GM18507 (cell line): ENCODE measurements at places on chromosomes 1 and 21.

GRCh38 chr1:51648180-51649109, 31.6 kb downstream of the OSBPL9 start:
- no peak for DNase-seq

DNA sequence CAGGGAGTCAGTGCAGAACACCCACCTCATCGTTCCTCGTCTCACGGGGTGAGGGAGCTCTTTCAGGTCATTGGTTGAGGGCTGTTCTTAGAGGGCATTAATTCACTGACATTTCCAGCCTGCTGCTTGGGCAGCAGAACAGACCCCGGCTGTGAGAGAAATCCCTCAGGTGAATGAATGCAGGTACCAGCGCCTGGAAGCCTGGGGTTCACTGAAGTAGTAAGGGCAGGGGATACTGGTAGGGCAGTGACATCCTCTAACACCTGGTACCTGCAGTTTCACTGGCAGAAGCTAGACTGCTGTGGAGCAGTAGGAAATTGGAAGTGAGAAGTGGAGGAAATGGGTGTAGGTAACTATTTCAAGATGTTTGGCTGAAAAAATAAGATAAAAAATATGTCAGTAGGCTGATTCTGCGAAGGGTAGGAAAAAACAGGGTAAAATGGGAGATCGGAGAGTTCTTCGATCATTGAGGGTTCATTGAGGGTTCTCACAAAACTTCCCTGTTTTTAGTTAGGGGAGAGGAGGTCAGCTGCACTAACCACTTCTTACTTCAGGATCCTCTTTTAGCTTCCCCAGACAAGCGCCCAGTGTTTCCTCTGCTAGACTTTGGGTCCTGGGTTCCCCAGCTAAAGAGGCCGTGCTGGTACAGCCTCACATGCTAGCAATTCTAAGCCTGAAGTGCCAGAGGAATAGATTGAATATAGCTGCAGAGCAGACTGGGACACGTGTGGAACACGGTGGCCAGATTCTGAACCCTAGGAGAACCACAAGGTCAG, 55.2 kb downstream of the RNF220 start:
- no peak for DNase-seq

DNA sequence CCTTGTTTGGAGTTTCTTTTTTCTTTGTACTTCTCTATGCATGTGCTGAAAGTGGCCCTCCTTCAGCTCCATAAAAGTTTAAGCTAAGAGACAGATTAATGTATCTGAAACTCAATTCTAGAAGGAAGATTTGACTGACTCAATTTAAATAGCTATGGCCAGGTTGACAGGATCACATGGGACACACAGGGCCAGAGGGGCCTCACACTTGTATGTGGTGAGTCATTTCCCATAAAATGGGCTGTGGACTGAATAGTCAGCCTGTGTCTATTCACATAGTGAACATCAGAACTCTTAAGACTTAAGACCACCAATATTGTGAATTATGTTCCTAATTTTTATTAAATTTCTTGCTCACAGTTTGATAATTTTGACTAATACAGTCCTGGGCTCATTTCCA, 45.7 kb upstream of the DEPDC1 start:
- no peak for DNase-seq

DNA sequence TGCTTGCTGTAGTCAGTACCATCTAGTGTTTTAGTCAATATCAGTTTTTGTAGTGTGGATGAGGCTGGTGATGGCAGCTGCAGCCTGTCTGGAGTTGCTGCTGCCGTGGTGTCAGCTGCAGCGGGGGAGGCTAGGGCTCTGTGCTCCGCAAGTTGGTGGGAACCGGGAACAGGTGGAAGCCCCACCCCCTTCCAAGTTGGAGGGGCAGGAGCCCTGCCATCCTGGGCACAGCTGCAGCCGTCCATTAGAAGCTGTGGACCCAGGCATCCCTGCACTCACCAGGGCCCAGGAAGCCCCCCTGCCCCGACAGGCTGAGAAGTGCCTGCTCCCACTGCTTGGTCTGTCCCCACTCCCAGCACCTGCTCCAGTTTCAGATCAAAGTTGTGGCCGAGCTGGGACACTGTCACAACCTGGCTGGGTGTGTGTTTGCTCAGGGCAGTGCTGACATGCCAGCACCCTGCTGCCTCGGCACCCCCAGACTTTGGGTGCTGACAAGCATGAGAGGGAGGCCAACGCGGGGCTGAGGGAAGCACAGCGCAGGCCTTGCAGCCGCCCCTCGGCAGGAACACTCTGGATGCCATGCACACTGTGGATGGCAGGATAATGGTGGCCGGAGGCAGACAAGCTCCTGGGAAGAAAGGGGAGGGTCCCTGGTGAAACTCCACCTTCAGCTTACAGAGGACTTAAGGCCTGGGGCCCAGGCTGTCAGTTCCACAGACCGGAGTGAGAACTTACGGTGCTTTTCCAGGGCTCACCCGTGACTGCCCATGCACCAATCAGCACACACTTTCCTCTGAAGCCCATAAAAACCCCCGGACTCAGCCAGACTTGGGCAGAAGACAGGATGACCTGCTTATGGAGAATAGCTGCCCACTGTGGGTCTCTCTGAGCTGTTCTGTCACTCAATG, 86.9 kb downstream of the ADARB1 start:
- DNase-seq: no peak

- DNase-seq: no peak
Observed at GRCh38 chr1:224873434-224874369, 55.8 kb upstream of the DNAH14 start.

DNA sequence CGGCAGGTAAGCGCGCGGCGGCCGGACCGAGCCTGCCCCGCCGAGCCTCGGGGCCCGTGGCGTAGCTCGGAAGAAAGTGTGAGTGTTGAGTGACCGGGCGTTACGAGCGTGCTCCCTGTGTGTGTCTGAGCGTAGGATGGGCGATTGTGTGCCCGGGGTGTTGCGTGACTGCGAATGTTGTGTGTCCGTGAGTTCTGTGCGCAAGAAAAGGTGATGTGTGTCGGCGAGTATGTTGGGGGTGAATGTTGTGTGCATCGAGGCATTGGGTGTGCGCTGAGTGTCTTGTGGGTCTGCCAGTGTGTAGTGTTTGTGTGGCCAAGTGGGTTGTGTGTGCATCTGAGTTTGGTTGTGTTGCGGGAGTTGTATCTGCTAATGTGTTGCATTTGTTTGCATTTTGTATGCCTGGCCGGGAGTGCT, 398 bp downstream of the PTPRU start:
- DNase-seq: no peak

GRCh38 chr1:174191349-174191862, 32.1 kb downstream of the RABGAP1L start:
- no peak for DNase-seq

DNA sequence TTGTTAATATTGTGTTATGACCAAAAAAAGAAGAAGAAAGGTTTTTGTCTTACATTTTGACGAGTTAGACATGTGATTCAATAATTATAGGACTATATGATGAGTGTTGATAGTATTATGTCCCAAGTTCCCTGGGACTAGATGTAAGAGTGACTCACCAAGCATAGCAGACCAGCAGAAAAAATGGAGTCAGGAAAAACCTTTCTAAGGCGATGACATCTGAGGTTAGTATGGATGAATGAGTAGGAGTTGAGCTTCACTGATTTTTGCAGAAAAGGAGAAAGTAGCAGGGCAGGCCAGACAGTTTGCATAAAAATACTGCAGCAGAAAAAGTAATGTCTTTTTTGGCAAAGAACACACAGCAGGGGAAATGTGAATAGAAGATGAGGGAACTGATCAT, 1041.3 kb upstream of the ADGRL4 start:
- DNase-seq: no peak

GRCh38 chr1:215083383-215083961, 935 bp downstream of the KCNK2 start:
- DNase-seq: no peak

DNA sequence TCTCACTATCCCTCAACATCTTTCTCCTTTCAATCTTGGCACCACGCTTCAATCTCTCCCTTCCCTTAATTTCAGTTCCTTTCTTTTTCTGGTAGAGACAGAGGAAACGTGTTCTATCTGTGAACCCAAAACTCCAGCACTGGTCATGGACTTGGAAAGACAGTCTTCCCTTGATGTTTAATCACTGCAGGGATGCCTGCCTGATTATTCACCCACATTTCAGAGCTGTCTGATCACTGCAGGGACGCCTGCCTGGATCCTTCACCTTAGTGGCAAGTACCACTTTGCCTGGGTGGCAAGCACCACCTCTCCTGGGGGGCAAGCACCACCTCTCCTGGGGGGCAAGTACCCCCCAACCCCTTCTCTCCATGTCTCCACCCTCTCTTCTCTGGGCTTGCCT, 27.8 kb downstream of the SELL start:
- no peak for DNase-seq

DNA sequence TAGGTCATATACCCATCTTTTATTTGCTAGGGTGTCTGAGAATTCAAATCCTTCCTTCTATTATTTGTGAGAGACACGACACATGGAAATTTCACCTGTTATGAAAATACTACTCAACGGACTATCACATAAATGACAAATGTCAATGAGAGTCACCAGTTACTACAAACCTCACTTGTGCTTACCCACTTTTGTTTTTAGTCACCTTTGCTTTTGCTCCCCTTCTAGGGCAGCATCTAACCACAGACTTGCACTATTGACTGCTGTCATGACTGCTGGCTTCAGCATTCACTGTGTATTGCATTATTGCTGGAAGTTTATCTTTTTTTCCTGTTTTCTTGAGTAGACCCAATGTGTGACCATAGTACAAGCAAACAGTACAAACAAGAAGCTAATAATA, 1048.0 kb downstream of the PLA2G4A start:
- DNase-seq: no peak

DNA sequence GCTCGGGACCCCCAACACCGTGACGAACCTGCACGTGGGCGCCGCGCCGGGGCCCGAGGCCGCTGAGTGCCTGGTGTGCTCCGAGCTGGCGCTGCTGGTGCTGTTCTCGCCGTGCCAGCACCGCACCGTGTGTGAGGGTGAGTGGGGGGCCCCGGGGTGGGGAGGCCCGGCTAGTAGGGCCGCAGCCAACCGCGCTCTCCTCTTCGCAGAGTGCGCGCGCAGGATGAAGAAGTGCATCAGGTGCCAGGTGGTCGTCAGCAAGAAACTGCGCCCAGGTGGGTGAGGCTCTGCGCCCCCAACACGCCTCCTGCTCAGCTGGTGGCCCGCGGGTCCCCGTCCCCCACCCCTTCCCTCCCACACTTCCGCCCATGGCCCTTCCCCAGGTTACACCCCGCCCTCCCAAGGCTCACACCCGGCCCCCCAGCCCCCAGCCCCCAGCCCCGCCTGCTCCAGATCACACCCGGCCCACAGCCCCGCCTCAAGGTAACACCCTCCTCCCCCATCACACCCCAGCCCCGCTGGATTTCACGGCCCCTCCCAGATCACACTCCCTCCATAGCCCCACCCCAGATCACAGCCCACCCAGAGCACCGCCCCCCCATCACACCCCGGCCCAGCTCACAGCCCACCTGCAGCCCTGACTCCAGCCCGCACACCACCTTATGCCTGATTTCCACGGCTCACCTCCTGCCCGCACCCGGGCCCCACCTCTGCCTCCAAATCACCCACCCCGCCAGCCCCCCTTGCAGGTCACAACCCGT, 2.4 kb upstream of the MMP23B start:
- no peak for DNase-seq

GRCh38 chr1:117685936-117686806, 80.3 kb downstream of the TENT5C start:
- DNase-seq: no peak

- DNase-seq: no peak
Observed at GRCh38 chr1:160161965-160162705, 10.7 kb downstream of the ATP1A4 start.

GRCh38 chr1:225374996-225375395, 52.8 kb downstream of the LBR start:
- no peak for DNase-seq

DNA sequence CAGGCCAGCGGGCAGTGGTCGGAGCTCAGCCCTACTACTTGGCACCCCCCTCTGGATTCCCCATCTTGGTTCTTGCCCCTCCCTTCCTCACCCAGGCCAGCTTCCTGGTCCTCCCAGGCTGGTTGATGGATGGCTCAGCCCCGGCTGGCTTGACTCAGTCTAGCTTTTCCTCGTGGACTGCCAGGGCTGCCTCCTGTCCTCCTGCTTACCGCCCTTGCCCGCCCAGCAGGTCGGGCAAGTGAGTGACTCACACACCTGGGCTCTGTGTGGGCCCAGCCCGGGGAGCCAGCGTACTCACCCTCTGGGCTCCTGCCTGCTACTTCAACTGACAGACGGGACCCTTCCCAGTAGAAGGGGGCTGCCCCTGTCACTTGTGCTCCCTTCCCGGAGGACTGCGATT, 19.5 kb upstream of the ARHGEF10L start:
- no peak for DNase-seq

GRCh38 chr1:225670356-225670755, 17.4 kb upstream of the ENAH start:
- no peak for DNase-seq

- no peak for DNase-seq
Observed at GRCh38 chr1:69661686-69662085, 94.0 kb downstream of the LRRC7 start.

DNA sequence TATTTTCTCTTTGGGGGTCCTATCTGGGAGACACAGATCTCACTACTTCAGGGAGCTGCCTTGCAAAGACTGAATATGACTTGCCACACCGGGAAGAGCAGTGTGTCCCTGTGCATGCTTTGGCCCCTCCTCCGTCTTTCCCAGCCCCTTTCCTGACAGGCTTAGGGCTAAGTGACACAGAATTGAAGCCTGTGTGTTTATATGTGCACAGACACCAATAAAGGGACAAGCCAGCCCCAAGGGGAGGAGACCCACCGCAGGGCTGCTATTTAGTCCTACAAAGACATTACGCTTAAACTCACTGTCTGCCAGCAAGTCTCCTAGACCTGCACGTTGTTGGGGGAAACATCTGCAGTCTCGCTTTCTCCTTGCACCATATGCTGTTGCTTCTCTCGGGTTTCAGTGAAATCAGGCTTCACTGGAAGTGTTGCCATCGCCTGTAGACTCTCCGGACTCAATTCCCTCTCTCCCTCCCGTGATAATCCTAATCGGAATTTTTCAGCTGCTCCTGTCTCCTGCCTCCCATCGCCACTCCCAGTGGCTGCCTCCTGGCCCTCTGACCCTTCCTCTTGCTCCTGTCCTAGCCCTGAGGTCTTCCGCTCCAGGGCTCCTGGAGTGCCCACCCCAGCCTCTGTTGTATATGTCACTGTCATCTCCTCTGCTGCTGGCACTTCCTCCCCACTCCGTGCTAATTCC, 58.5 kb upstream of the LRRC53 start:
- no peak for DNase-seq

GRCh38 chr21:28688381-28688780, 304.3 kb downstream of the LTN1 start:
- DNase-seq: no peak

- no peak for DNase-seq
Observed at GRCh38 chr1:22440582-22440981, 11.1 kb upstream of the ZBTB40 start.

DNA sequence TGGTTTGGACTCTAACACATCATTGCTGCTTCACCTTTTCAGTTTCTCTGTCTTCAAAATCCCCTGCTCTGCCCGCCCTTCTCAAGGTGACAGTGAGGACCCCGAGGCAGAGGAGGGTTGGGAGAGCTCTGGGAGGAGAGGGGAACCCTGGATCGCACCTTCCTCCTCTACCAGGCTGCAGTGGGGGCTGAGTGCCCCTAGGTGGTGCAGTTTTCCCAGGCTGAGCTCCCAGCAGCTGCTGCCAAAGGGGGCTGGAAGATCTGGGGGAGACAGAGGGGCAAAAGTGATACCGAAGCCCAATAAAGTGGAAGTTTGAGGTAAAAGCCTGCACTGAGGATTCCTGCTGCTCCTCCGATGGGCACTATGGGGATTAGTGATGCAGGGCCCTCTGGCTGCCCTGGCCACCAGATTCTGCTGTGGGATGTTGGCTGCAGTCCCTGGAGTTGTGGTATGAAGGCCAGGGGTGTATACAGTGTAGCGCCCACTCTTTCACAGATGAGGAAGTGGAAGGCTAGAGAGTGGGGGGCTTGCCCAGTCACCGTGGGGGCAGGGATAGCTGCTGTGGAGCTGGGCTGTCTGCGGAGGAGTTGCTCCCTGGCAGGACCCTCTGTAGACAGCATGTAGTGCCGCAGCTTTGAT, 40.7 kb upstream of the SCMH1 start:
- DNase-seq: peak; percentile 22
